ENCODE measurements at places on chromosomes 2 and 18.

- DNase-seq, result no peak
Measured at GRCh38 chr2:62293490-62294271, 97.8 kb downstream of the B3GNT2 start.

DNA sequence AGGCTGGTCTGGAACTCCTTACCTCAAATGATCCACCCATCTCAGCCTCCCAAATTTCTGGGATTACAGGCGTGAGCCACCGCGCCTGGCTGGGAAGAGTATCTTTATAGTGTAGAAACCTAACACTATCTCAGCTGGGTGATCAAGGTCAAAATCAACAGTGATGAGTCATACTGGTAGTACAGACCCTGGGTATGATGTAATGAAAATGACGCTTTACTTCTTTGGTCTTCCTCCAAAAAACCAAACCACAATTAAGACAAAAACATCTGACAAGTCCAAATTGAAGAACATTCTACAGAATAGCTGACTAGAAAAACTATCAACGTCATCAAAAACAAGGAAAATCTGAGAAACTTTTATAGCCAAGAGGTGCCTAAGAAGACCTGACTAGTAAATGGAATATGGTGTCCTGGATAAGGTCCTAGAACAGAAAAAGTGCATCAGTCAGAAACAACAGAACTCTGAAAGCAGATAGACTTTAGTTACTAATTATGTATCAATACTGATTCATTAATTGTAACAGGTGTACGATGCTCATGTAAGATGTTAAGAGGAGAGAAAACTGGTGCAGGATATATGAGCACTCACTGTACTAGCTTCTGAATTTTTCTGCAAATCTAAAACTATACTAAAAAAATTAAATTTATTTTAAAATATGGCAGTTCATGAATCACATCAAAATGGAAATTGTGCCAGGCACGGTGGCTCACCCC is 25.4 kb downstream of the PDCL3 start:
- DNase-seq, result no peak

DNA sequence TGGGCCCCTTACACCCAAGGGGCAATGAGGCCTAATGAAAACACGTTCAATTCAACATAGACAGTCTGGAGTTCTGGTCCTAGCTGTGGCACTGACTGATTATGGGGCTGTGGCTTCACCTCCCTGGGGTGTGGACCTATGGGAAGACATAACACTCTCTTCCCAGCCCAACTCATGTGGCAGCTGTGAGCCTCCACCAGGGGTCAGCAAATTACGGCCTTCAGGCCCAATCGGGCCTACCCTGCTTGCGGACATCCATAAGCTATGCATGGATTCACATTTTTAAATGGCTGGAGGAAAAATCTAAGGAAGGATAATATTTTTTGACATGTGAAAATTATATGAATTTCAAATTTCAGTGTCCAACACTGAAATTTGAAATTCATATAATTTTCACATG is 101.3 kb downstream of the LOXHD1 start:
- DNase-seq, result no peak

GRCh38 chr2:104290566-104290891 is 563.4 kb upstream of the POU3F3 start:
- no peak for DNase-seq

GRCh38 chr2:47300609-47301276 is 102.2 kb upstream of the MSH2 start:
- no peak for DNase-seq

DNA sequence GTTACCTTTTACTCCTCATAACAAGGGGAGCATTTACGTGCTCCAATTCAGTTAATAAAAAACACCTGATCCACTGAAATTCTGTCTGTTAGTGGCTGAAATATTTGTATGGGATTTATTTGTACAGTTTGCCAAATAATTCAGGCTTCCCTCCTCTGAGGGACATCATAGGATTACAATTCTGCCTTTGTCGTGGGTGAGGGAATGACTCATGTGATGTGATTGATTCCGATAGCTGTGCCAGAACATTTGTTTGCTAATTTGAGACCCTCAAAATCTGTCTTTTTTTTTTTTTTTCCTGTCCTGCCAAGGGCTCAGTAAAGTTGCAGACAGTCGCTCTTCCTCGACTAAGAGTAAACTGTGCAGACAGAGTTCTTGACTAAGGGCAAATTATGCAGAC is 612.6 kb upstream of the CDH2 start:
- DNase-seq, result no peak

DNA sequence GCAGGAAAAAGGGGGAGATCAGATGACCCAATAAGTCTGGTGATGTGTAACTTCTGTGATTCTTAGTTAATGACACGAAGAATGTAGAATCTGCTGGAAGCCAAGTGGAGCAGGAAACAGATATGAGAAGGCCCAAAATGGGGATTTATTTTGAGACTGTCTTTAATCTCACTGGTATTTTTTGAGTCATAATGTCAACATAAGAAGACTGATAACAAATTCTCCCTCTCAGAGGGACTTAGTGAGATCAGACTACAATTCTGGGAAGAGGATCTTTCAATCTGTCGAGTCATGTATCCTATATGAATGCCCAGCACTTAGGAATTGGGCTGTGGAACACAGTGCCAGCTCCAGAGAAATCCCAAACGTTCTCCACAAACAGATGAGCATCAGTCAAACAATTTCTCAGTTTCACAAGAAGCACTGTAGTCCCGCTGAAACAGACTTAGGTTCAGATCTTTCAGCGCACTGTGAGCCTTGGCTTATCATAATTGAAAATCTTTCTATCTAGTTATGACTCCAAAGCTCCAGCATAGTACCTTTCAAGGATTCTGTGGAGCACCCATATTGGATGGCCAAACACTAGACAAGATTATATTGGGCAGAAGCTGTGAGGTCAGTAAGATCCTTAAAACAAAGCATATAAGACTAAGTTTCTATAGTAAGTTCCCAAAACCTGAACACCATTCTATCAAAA is 738.2 kb downstream of the LRP1B start:
- no peak for DNase-seq
